ENCODE measurements at places on chromosomes 7 and 10.

DNA sequence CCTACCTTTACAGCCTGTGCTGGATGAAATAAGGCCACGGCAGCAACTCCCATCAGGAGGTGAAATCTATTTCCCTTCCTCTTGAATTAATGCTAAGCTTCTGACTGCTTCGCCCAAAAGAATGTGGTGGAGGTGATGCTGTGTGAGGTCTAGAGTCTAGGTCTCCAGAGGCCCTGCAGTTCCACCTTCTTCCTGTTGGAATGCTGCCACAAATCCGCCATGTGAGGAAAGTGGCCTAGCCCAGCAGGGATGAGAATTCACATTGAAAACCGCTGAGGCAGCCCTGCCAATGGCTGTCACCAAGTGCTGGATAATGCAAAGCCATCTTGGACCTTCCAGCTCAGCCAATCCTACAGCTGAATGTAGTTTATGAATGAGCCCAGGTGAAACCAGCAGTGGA is 28.0 kb downstream of the RHOBTB1 start:
- DNase-seq: no peak

DNA sequence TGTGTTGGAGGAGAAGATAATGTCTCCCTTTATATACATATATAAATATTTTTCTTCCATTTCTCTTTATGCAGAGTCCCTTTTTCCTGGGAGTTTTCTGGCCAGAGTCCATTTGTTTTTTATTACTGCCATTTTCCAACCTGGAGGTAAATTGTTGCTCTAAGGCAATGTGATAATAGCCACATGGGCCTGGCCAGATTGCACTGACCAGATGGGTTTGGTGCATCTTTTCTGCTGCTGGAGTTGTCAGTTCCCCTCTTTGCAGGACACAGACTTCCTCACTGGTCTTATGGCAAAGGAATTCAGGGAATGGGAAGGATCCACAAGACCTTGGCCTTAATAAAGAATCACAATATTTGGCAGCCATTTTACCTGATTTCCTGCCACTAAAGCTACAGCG is 254.9 kb downstream of the SORCS3 start:
- DNase-seq: no peak

- DNase-seq: no peak
These were observed 479.8 kb upstream of the SEMA3A start for GRCh38 chr7:84674236-84674913.

DNA sequence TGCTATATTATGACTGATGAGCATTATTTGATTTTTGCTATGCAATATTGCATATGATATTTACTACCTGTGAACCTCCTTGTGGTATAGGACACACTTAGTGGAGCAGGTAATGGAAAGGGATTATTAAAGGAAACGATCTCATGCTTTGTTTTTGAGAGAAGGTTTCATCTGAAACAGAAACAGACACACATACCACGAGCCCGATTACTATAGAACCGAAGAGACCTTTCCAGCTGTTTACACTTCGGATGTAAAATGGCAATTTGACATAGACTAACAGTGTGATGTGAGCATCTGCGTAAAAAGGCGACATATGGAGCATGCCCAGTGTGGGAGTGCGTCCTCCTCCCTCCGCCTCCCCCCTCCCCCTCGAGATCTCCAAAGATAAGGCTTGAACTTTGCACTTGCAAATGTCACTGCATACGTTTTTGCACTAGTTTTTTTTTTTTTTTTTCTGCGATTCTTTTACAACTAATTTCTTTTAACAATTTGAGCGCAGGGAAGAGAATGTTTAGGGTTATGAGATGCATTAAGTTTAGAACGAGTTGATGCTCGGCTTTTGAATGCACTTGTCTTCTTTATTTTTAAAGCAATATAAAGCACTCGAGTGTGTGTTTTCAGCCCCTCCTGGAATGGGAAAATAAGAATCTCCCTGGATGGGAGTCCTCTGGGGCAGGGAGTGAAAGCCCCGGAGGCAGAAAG is 251.0 kb downstream of the NSUN6 start:
- no peak for DNase-seq

DNA sequence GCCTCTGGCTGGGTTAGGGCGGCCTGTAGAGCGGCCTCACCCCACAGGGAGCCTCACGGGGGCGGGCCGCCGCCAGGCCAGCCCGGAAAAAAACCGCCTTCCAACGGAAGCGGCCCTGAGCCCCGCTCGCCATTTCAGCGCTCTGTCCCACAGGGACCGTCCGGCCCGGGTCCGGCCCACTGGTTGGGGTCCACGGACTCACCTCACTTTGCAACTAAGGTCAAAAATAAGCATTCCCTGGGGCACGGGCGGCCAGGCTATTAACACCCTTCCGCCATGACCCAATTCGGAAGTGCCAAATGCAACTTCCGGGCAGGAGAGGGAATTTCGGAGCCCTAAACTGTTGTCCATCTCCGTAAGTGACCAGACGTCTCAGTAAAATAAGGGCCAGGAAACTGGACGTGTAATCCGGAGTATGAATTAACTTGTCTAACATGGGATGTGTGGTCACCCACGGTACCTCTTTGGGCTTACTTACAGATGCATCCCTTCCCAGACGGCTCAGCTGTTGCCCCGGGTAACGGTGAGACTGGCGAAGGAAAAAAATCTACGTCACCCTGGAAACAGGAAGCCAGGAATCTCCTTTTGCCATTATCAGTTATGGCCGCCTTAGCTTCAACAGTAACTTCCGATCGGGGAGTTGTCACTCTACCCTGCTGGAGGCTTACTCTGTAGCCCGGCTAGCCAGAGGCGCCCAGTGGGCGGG is at the start of gene BBIP1:
TSS of gene BBIP1 (minus strand) at position 538 of the 706 bp plus-strand sequence. CDS start 1,023 bp downstream, outside the sequence.
- peak; percentile 99 for DNase-seq

Data from AG04449 (cell line).